Motor neuron (in vitro differentiated cells): ENCODE measurements at places on chromosomes 7 and 10.

GRCh38 chr7:142323706-142324105 lies 65.8 kb upstream of the PRSS58 start:
- ATAC-seq = peak; percentile 83

GRCh38 chr10:62297857-62298256 lies 29.2 kb upstream of the RTKN2 start:
- no peak for ATAC-seq

GRCh38 chr7:112640685-112641084 lies 149.5 kb downstream of the TMEM168 start:
- no peak for ATAC-seq

DNA sequence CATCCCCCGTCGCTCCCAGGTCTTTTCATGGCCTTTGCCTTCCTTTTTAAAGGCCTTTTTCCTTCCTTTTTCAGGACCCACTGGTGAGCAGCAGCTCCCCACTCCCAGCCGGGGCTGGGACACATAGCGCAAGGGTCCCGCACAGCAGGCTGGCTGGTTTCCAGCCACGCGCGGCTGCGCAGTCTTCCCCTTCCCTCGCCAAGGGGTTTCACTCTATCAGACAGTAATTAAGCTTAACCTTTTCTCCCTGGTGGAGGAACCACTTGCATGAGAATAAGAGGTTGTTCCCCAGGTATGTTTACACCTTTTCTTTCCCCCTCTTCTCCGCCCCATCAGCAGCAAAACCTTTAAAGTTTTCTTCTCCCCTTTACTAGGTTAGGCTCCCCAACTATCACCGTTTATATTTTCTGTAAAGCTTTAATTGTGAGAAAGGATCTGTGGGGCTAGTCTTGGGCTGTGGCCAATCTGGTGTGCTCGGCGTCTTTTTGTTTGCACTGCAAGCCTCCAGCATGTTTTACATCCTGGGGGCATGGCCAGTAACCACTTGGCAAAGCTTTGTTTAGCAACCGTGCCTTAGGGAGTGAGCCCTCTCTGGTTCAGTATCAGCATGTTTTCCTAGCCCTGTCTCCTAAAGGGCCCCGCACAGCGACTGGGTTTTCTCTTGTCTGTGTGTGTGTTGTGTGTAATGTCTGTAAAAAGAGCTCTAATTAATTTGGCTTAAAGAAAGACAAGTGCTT lies 219.6 kb downstream of the PHF14 start:
- peak; percentile 85 for ATAC-seq

DNA sequence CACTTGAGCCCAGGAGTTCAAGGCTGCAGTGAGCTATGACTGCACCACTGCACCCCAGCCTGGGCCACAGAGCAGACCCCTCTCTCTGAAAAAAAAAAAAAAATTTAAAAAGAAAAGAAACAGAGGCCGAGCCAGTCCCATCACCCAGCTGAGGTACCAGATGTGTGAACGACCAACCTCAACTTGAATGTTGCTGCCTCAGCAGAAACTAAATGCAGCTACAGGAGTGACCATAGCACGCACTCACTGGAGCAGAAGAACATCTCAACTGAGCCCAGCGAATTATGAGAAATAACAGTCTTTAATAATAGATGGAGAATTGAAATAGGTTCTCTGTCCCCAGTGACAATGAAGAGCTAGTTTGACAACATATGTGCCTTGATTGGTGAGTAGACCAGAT lies 53.1 kb upstream of the ST8SIA6 start:
- ATAC-seq = no peak

- ATAC-seq = no peak
These were observed 148.6 kb upstream of the FAM3C start for GRCh38 chr7:121544726-121545125.

DNA sequence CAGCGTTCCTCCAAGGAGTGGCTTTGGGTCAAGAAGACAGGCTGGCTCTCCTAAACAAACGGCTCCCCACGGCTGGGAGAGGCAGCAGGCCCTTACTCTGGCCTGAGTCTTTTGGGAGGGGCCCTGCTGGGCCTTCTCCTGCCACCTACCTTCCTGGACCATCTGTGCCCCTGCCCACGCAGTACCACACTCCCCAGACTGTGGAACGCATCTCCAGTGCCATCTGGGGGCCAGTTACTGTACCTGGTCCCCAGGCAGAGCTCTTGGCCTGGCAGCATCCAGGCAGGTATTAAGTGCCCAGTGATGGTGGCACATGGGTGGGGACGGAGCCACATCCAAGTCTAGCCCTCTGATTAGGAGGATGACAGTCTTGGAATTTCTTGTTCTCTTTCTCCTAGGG lies 14.4 kb downstream of the ALKBH4 start:
- no peak for ATAC-seq

GRCh38 chr7:74672343-74672915 lies 14.9 kb downstream of the GTF2I start:
- no peak for ATAC-seq

DNA sequence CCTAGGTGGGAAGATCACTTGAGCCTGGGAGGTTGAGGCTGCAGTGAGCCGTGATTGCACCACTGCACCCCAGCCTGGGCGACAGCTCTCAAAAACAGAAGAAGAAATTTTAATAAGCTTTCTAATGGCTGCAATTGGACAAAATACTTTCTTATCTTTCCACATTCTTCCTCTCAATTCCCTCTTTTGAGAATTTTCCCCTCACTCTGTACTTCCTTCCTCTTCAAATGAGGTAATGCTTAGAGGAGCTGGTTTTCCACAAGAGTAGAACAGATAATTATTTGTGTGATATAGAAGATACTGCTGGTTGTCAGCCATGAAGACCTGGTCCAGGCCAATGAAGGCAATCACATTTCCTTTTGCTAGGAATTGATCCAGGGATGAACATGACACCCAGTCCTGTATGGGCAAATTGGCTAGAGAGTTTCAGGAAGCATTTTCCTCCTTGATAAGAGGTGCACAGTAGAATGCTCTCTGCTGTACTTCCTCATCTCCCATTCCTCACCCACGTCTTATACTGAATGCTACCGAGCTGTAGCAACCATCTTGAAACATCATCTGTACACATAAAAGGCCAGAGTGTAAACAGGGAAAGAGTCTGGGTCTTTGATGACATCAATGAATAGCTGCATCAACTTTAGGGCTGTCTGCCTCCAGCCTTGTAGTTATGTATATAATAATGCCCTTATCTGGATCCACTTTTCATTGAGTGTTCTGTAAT lies 103.9 kb downstream of the CDK6 start:
- ATAC-seq = no peak

DNA sequence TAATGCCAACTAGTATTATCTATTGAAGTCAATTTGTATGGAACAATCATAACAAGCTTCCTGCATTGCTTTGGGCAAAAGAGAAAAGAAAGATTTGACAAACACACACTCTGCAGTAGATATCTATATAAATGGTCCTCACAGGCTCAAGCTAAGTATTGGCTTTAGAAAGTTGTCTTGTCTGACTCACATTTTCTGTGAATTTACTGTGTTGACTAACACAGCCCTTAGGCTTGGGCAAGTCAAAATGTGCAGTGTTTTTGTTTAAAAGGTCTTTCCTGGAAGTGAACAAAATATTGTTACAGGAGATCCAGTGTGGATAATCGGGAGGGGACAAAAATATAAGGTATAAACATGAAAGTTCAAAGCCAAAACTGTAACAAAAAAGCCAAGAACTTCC lies 194.4 kb downstream of the RELN start:
- peak; percentile 71 for ATAC-seq

DNA sequence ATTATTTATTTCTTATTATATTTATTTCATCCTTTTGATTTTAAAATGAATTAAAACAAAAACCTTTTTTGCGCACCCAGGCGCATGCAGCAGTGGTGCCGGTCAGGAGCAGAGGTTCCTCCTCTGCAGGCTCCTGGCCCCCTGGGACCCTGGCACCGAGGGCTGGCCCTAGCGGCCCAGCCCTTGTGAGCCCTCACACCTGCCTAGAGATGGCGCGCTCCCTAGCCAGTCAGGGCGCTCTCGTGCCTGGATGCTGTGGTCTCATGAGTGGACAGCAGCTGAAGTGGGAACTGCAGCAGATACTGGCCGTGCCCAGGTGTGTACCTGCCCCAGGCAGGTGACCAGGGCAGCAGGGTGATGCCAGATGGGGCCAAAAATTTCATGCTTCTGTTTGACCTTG lies 13.8 kb downstream of the RET start:
- no peak for ATAC-seq

DNA sequence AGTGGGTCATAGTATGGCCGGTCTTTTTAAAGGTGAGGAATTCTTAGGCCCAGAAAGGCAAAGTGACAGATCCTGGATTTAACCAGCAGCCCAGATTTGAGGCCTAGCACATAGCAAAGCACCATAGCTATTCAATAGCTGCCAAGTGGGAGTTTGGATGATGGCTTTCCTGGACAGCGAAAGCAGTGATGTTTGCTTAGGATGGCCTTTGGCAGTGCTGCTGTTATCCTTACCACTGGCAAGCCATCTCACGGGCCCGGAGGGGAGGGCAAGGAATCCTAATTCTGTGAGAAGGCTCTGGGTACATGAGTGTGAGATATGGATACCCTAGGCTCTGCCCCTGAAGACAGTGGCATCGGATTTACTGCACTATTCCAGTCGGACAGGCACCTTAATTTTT lies 50.4 kb downstream of the TCF7L2 start:
- no peak for ATAC-seq

GRCh38 chr10:15485684-15486316 lies 114.7 kb upstream of the FAM171A1 start:
- no peak for ATAC-seq

GRCh38 chr10:88989824-88990383 lies 694 bp upstream of the FAS start:
- ATAC-seq = peak; percentile 29

DNA sequence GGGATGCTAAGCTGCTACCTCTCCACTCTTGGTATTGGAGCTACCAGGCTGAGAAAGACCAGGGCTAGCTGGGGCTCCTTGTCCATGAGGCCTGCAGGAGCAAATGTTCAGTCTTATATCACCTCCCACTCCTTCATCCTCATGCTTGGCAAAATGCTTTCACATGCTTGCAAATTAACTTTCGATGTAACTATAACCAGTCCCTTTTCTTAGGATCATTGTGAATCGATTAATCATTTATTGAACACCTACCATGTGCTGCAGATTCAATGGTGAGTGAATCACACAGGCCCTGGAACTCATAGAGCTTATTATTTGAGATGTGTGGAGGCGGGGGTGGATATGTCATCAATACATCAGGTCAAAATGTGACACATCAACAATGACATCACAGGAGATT lies 138.6 kb downstream of the EMX2 start:
- ATAC-seq = no peak
